ENCODE measurements at places on chromosomes 1 and 21.

- DNase-seq, result no peak
Observed at GRCh38 chr21:16086936-16087335, 357.2 kb downstream of the USP25 start.

GRCh38 chr1:152759453-152760173, 1.8 kb downstream of the KPRP start:
- DNase-seq, result no peak

DNA sequence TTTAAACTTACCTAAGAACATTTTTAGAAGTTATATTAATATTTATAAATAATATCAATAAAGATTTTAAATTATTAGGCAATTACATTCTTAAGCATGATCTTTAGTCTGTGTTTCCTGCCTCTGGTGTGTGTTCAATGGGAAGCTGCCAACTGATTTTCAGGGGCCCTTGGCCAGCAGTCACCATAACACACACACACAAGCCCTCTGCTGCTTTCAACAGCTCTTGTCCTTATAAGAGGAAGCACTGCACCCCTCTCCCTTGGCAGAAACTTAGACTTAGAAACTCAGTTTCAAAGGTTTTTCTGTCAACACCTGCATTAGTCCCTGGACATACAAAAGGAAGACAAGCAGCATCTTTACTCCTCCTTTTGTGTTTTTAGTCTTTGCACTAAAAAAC, 81.4 kb downstream of the VAV3 start:
- DNase-seq, result no peak

- peak; percentile 56 for DNase-seq
Observed at GRCh38 chr1:229579059-229579673, 20.7 kb upstream of the ABCB10 start.

GRCh38 chr1:42971841-42972291, 13.2 kb upstream of the SLC2A1 start:
- DNase-seq, result no peak

DNA sequence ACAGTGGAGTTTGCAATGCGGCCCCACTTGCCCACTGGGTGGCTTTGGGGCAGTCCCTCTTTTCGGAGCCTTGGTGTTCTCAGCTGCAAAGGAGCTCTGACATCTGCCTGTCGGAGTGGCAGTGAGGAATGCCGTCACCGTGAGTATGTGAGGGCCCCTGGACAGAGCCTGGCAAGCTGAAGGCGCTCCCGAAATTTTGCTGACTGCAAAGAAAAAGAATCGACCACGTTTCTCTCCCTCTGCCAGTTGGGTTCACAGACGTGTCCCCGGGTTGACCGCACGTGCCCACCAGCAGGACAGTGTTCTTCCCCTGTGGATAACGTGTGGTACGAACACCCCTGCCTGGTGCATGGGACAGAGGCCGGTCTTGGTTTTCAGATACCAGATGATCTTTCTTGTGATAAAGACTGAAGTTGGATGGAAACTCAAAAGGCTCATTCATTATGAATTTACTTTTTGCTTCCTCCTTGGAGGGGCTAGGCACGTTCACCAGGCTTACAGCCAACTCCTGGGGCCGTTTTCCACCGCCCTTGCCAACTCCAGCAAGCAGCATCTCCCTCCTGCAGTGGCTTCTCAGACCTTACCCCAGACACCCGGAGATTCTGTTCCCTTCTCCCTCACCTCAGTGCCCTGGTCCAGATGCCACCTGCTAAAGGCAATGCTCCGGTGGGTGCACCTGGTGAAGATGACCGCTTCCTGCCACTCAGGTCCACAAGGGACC, 29.7 kb downstream of the ECE1 start:
- DNase-seq, result no peak

GRCh38 chr1:198647055-198647454, 8.2 kb downstream of the PTPRC start:
- DNase-seq, result no peak

GRCh38 chr1:29121516-29121935, 2.2 kb downstream of the TMEM200B start:
- no peak for DNase-seq
